ENCODE measurements at places on chromosomes 16 and 17.
A peak's percentile ranks its signal among the peaks of the same experiment; 100 is the strongest.

GRCh38 chr17:848402-848801, 66.2 kb downstream of the MRM3 start:
- DNase-seq: no peak

GRCh38 chr17:17752821-17753321, 71.6 kb downstream of the RAI1 start:
- DNase-seq: peak; percentile 90

DNA sequence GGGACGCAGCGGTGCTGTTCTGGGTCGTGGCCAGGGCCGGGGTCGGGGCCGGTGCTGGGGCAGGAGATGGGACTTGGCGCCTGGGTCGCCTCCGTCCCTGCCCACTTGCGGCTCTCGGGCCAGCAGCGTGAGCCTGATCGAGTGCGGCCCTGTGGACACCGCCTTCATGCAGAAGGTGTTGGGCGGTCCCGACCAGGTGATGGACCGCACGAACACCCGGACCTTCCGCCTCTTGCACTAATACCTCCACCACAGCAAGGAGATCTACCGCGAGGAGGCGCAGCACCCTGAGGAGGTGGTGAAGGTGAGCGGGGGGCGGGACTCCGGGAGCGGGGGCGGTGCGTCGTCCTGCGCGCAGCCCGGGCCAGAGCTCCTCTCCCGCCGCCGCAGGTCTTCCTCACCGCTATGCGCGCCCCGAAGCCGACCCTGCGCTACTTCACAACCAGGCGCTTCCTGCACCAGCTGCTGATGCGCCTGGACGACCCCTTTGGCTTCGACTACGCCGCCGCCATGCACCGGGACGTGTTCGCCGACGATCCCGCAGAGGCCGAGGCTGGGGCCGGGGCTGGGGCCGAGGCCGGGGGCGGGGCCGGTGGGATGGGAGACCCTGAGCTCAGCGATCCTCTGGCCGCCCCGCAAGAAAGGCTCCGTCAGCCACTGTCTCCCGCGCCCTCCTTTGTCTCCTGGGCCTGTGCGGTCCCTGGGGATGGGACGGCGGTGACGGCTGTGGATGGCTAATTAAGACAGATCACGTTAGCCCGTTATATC, 4.5 kb upstream of the HSD17B1 start:
- peak; percentile 93 for DNase-seq

DNA sequence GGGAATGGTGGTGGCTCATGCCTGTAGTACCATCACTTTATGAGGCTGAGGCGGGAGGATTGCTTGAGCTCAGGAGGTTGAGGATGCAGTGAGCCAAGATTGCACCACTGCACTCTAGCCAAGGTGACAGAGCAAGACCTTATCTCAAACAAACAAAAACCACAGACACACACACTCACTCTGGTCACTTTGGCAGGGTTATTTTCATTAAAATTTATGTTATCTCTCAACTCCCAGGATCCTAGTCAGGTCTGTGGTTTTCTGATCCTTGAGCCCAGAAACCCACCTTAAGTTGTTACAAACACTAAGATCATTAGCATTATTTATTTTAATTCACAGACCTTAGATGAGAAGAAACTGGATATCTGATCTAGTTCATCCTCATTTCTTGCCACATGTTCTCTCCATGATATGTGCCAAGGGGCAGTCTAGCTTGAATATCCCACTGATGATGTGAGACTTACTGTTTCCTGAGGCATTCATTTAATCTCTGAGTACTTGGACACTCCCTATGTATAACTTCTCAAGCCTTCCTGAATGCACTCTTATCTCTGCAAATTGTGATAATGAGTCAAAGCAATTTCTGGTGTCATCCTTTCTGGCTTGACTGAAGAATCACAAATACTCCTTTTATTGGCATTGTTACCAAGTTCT, 9.6 kb downstream of the ABHD15 start:
- DNase-seq: no peak

GRCh38 chr17:70274255-70274654, 104.9 kb downstream of the KCNJ2 start:
- DNase-seq: no peak

All from ELF-1 (cell line).